ENCODE measurements at places on chromosomes 13 and 19.
A peak's percentile ranks its signal among the peaks of the same experiment; 100 is the strongest.

- DNase-seq: peak; percentile 67
These were observed 1.1 kb upstream of the HMGB1 start for GRCh38 chr13:30466841-30467252.

- DNase-seq: peak; percentile 50
These were observed 20.3 kb downstream of the C19orf81 start for GRCh38 chr19:50669302-50670101.

- DNase-seq: no peak
These were observed 282.9 kb downstream of the OLFM4 start for GRCh38 chr13:53311561-53311960.

DNA sequence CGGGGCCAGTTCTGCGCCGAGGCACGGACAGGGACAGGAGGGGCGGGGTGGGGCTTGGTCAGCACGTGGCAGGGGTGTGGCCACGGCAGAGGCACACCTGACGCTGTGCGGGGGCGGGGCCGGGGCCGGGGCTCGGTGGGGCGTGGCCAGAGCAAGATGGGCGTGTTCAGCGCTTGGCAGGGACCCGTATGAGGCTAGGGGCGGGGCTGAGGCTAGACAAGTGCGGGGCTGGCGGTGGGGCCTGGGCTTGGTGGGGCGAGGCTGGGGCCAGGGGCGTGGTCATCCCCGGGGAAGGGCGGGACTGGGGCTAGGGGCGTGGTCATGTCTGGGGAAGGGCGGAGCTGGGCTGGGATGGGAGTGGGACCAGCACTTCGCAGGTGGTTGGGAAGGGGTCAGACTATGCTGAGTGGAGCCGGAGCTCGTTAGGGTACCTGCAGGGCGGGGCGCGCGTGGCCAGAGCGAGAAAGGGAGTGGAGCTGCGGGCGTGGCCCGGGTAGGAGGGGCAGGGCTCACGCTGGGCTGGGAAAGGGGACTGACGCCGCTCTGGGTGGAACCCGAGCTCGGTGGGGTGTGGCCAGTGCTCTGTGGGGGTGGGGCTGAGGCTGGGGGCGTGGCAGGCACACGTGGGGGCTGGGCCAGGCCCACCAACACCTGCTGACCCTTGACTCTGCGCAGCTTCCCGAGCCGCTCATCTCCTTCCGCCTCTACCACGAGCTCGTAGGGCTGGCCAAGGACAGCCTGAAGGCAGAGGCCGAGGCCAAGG is 12.8 kb downstream of the POLR2E start:
- DNase-seq: no peak

GRCh38 chr19:38919837-38920601 is 8.0 kb upstream of the CCER2 start:
- DNase-seq: no peak

DNA sequence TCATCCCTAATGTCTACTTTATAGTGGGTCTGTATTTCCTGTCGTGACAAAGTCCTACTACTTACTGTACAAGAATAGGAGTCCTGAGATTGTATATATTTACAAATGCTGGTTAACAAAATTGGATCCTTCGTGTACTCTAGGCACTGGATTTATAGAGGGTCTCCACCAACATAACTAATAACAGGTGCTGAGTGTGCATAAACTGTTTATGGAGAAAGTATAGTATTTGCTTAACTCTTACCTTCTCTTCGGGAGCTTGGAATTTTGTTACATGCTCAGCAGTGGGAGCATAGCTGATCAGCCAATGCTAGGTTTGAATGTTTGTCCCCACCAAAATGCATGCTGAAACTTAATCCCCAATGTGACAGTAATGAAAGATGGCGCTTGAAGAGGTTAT is 12.1 kb downstream of the ZNF442 start:
- DNase-seq: no peak

GRCh38 chr19:7476777-7477494 is 11.9 kb downstream of the PEX11G start:
- DNase-seq: no peak

- DNase-seq: no peak
These were observed 256.1 kb downstream of the SLITRK6 start for GRCh38 chr13:85543144-85543543.

DNA sequence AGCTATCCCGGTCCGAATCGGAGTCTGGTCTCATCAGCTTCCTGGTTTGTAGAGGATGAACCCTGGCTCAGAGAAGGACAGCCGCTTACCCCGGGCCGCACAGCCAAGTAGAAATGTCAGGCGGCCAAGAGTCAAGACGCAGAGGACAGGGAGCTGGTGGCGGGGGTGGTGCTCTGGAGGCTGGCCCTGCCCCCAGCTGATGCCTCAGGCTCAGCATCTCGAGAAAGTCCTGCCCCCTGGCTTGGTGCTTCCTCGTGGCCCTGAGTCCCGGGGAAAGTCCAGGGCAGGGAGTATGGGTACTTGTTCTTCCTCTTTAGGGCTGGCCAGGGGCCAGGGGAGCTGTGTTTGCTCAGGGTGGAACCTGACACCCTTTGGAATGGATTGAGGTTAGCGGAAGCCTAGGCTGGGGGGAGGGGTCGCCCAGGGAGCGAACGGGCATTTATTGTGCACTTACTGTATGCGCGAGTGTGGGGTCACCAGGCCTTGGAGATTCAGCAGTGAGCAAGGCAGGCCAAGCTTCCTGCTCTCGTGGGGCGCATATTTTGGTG is 2.2 kb downstream of the TJP3 start:
- DNase-seq: peak; percentile 89

GRCh38 chr13:40076765-40077362 is 421.4 kb downstream of the COG6 start:
- no peak for DNase-seq

GRCh38 chr19:34503531-34504272 is 22.1 kb downstream of the WTIP start:
- no peak for DNase-seq

GRCh38 chr13:61880578-61881283 is 465.1 kb upstream of the PCDH20 start:
- DNase-seq: peak; percentile 31

DNA sequence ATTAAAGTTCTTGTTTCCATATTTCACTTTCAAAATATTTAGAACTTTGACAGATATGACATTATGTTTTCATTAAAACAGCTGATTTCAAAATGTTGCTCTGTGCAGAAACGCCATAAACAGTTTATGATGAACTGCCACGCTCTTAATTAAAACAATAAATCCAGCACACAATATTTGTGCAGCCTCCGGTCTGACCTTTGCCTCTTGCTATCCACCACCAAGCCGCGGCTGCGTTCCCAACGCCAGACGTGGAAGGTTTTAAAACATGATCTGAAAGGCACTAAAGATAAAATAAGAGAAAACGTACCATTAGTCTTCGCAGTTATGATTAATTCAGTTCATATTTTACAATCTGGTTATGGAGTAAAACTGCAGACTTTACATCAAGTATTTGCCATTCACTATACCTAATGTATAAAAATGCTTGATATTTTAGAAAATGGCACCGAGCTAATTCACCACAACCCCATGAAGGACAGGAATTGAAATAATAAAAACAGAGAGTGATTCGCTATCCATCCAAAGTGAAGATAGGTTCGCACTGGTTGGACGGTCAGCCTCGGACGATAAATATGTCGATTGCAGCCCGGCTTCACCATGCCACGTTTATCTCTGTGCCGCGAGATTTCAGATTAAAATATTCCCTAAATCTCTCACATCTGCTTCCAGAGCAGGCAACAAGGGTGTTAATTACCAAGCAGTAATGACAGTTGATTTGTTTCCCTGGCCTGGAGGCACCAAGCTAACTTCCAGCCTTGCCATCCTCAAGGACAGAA is 103.3 kb upstream of the ZNF507 start:
- DNase-seq: no peak
